ENCODE measurements at places on chromosomes 7 and 10.

DNA sequence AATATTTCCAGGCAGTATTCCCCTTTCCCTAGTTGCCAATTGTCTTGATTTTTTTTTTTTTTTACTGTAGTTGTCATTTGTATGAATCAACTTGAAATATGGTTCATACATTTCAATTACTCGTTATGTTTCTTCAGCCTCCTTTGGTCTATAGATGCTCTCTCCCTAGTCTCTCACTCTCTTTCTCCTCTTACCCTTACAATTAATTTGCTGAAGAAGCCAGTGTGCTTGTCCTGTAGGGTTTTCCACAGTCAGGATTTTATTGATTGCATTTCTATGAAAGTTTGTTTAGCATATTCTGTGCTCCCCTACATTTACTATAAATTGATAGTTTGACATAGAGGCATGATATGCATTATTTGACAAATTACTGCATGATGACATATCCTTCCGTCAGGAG is 112.0 kb upstream of the PRKCQ start:
- DNase-seq, result no peak

GRCh38 chr7:128591705-128592104 is 80.4 kb upstream of the GARIN1A start:
- no peak for DNase-seq

GRCh38 chr7:42587806-42588205 is 324.1 kb downstream of the C7orf25 start:
- DNase-seq, result no peak

DNA sequence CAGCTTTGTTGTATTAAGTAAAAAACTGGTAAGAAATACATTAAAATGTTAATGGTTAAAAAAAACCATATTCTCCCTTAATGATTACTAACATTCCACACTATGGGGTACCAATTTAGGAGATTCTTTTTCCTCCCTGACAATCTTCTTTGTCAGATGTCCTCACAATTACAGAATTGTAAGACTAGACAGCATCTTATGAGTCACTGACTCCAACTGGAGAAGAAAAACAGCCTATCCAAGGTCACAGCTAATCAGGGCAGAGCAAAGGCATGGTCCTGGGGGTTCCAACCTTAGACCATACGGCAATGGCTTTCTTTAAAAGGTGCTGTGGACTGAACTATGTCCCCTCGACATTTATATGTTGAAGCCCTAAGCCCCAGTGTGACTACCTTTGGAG is 127.6 kb downstream of the DLG5 start:
- DNase-seq, result no peak

- no peak for DNase-seq
Measured at GRCh38 chr10:29862923-29863614, 196.3 kb downstream of the JCAD start.

- DNase-seq, result no peak
Measured at GRCh38 chr10:1191752-1192151, 135.6 kb downstream of the WDR37 start.

GRCh38 chr10:25405871-25406270 is 231.1 kb downstream of the GPR158 start:
- no peak for DNase-seq

GRCh38 chr10:131723297-131724168 is 177.3 kb upstream of the PPP2R2D start:
- DNase-seq, result no peak

DNA sequence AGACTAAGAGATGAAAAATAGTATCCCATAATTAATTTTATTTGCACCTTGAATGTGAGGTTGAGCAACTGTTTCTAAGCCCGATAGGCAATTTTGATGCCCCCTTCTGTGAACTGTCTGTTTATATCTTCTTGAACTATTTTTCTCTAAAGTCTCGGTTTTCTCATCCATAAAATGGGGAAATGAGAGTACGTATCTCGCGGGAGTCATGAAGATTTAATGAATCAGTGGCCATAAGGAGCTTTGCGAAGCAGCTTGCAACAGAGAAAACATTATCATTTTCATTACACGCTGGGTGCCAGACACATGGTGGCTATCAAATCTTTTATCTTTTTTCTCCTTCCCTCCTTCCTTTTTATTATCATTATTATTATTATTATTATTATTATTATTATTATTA is 108.1 kb upstream of the CARD11 start:
- no peak for DNase-seq

GRCh38 chr10:133405844-133406527 is 12.0 kb downstream of the MTG1 start:
- DNase-seq, result no peak

DNA sequence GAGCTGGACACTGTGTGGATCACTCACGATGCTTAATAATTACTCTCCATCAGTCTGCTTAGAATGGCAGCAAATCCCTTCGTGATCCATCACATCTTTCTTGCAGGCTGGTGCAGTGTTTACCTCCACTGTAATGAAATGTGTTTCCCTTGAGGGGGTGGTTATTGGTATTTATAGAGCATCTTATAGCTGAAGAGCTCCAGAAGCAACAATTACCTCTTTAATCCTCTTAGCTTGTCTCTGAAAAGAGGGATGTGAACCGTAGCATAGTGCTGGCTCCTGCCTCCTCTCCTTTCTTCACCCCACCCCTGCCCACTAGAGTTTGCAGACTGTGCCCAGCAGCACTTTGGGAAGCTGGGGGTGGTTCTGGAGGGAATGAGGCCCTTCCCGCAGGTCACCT is 132.6 kb downstream of the CAMK1D start:
- DNase-seq, result no peak

- peak; percentile 42 for DNase-seq
Measured at GRCh38 chr7:132655131-132655727, 79.0 kb upstream of the PLXNA4 start.

DNA sequence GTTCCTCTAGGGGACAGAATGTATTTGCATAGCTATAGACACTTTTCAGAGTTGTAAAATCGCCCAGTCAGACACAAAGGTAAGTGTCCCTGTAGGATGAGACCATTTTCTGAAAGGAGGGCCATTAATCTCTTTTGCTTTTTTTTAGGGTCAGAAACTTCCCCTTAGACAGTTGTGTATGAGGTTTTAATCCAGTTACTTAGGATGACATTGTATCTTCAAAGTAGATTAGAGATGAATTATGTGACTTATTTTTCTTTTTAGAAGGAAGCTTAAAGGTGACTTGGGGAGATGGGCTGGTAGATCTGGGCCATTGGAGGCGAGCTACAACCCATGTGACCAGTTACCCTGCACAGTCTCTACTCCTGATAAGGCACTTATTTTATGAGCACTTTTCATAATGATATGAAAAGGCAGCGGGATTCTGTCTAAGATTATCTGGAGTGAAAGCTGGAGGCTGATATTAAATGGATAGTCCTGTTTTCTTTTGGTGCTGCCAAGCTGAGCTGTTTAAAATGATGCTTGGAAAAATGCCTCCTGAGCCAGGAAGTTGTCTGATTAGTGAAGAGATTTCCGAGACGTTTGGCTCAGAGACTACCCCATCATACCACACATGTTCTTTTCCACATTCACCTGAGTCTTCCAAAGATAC is 264.3 kb downstream of the AUTS2 start:
- no peak for DNase-seq

DNA sequence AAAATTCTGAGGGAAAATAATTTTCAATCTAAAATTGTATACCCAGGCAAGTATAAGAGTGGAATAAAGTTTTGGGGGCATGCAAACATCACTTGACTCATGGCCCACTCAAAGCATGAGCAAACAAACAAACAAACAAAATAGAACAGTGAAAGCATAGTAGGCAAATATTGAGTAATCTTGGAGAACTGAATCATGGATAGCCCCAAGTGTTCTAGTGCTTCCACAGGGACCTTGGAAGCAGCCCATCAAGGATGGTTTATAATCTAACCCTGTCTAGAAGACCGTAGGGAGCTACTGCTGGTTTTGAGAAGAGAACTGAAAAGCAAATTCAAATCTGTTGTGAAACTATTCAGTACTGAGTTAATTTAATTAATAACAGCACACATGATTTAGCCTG is 22.1 kb downstream of the POLR3A start:
- no peak for DNase-seq

DNA sequence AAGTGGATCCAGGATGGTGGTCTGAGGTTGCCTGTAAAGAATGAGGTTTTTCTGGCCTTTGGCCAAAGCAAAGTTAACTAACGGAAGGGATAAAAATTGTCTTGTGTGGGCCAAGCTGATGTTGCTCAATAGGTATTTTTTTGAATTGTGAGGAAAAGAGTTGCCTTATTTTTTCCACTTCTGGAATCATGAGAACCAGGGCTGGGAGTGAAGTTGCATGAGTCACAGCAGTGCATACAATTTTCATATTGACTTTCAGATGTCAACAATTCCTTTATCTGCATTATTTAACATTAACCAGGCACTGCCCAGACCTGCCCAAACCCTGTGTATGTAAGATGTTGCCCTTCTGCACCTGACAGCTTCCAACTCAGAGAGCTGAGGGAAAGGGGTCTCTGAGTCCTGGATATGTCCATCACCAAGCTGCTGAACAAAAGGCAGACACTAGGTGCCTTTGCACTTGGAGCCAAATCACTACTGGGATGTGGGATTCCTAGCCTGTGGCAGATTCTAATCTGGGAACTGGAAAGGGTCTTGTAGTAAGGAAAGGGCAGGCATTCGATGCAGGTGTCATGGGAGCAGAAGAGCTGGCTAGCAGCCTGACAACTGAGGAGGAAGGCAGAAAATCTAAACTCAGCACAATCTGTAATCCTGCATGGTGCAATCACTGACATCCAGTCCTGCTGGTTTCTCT is 52.3 kb upstream of the SLC35B4 start:
- DNase-seq, result no peak

- no peak for DNase-seq
Measured at GRCh38 chr7:98816241-98816640, 53.6 kb downstream of the TMEM130 start.

DNA sequence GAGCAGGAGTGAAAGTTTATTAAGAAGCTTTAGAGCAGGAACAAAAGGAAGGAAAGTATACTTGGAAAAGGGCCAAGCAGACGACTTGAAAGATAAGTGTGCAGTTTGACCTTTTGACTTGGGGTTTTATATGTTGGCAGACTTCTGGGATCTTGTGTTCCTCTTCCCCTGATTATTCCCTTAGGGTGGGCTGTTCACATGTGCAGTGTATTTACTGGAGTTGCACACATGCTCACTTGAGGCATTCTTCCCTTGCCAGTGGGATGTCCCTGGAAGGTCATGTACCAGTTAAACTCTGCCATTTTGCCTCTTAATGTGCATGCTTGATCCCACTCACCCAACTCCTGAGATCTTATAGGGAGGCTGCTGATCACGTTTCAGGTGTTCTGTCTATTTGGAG is 23.4 kb upstream of the ARHGAP12 start:
- DNase-seq, result no peak

DNA sequence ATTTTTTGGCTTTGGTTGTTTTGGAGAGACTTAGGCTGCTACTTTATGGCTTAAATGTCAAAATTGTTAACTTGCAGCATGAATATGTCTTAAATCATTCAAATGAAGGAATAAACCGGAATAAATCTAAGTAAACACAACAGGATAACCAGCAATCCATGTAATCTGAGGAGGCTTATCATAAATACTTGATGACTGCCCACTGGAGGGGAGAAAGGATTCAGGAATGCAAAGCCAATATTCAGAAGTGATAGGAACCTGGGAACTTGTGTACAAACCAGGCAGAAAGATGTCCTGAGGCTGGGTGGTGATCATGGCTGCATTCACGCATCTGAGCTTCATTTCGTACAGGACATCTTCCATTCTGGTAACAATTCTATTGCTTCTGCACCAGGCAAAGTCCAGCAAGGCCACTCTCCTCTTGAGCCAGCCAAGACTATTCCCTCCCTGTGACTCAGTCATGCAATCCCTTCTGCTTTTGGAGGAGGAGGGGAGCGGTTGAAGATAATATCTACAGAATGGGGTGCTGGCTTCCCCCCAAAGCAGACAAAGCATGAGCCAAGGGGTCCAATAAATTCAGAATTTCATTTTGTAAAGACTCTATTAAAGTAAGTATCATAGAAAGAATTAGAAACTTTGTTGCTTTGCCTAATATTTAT is 374.5 kb downstream of the PHTF2 start:
- DNase-seq, result no peak

DNA sequence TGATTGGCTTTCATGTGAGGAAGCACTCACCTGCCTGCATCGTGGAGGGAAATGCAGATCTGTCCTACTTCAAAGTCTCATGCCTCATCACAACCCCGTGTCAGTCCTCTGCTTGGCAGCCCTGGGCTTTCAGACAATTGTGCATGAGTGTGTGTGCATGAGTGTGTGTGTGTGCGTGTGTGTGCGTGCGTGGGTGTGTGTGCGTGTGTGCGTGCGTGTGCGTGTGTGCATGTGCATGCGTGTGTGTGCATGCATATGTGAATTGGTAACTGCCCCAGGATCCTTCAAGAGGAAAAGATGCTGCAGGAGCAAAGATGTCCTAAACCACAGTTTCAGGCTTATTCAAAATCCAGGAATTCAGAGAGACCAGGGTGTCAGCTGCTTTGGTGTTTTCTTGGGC is 71.3 kb downstream of the LANCL2 start:
- DNase-seq, result no peak

- DNase-seq, result no peak
Measured at GRCh38 chr7:126790763-126791162, 462.0 kb downstream of the GRM8 start.

- no peak for DNase-seq
Measured at GRCh38 chr10:34850558-34850957, 35.5 kb upstream of the PARD3 start.

- DNase-seq, result no peak
Measured at GRCh38 chr10:96325719-96326373, 21.6 kb downstream of the DNTT start.

DNA sequence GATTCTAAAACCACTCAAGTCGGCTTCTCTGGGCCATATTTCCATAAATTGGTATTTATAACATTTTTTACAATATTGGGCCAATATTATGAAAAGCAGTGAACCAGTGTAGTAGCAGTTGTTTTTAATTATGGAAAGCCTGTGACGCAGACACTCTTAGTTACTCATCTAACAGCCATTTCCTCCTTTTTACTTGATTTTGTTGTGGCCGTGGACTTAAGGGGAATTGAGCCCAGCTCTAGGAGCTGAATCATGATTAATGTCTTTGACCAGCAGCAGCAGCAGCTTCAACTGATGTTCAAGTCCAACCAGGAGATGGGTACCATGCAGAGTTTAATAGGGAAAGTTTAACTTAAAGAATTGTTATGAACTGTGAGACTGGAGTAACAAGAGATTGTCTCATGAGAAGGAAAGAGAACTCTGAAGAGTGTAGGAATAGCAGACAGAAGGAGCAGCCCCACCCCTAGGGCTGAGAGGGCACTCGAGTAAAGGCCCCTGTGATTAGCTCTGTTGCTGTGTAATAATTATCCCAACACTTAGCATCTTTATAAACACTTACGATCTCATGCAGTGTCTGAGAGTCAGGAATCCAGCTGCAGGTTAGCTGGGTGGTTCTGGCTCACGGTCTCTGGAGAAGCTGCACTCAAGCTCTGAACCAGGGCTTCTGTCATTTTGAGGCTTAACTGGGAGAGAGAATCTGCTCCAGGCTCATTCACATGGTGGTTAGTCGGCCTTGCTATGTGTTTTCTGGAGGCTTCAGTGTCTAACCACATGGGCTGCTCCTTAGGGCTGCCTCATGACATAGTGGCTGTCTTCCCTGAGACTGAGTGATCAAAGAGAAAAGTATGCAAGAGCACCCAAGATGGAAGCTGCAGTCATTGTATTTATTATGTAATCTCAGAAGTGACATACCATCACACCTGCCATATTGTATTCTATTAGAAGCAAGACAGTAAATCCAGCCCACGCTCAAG is 4.6 kb downstream of the LANCL2 start:
- no peak for DNase-seq

All from head of caudate nucleus (tissue), 42 donors.